Stimulated activated CD8-positive, alpha-beta memory T cell treated with anti-CD3 and anti-CD28 coated beads, Interleukin-4, amount 100 ng/mL, for 48 hours (primary cell): ENCODE measurements at places on chromosomes 2 and 18.

GRCh38 chr2:62265106-62265505, 69.2 kb downstream of the B3GNT2 start:
- no peak for DNase-seq

DNA sequence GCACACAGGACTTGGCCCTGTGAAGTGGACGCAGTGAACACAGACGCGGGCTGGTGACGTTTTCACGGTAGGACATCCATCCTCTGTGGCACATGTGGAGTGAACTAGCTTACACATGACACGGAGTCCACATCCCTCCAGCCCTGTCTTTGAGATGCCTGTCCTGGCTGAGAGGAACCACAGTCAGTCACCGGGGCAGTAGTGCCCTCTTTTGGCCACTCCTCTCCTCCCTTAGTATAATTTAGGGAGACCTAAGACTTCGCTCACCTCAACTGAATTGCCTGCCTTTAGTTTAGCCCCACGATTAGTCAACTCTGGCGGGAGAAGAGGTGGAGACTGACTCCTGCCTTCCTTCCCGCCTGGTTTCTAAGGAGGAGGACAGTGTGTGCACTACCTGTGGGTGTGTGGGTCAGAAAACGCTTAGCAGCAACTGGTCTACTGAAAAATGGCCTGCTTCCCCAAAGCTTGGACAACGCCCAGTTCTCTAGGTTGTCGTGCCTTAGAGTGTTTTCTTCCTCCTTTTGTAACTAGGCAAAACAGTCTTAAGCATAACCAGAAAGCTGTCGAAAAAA, 70.6 kb downstream of the MBP start:
- peak; percentile 39 for DNase-seq

GRCh38 chr2:107556038-107556627, 270.6 kb upstream of the RGPD4 start:
- DNase-seq: no peak

GRCh38 chr2:17228461-17228860, 289.8 kb downstream of the RAD51AP2 start:
- DNase-seq: no peak

- no peak for DNase-seq
These were observed 159.4 kb downstream of the TTC27 start for GRCh38 chr2:32787207-32787606.

DNA sequence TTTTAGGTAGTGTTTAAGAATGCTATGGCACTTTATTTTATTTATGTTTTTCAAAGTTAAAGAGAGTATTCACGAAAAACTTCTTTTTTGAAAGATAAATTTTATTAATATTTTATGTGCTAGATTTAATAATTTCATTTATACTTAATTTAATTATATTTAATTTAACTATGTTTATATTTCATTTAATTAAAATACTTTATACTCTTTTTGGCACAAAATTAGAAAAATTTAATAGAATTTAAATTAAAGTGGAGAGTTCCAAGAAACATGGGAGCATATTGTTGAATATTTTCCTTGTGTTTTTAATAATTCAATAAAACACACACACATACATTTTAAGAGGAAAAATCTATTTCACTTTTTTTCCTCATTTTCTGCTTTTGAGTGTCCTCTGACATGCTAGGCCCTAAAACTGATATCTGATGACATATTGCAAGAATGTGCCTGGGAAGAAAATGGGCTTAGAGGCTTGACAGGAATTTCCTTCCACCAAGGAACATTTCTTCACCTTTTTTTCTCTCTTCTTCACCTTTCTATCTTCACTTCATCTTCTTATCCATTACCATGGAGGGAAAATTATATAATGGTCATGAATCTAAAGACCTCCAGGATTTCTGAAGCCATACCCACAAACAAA, 15.4 kb downstream of the ARHGAP28 start:
- DNase-seq: no peak

- DNase-seq: no peak
These were observed 260.5 kb downstream of the CALCRL start for GRCh38 chr2:187187519-187187918.

DNA sequence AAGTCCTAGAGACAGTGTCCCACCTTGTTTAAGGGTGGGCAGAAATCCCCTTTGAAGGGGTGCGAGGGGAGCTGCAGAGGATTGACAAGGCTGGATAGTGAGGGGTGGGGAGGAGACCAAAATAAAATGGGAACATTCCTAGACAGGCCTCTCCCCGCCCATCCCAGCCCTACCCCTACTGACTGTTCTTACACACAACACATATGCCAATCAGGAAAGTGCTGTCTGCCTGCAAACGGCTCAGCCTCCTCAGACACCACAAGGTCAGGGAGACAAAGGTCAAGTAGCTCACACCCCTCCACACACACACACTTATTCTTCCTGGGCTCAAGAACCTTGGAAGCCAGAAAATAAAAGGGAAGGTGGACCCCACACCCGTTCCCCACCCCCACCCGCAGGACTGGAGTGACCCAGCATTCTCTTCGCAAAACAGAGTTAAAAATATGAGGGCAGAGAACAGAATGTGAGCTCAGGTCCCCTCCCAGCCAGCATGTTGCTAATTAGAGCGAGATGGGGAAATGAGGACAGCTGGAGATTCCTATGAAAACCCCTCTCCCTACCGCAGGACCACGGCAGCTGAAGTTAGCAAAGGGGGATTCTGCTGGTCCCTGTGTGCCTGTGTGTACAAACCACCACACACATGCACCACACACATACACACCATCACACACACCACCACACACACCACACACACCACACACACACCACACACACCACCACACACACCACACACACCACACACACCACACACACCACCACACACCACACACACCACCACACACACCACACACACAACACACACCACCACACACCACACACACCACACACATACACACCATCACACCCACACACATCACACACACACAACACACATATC, 197.8 kb downstream of the TNS1 start:
- DNase-seq: no peak

DNA sequence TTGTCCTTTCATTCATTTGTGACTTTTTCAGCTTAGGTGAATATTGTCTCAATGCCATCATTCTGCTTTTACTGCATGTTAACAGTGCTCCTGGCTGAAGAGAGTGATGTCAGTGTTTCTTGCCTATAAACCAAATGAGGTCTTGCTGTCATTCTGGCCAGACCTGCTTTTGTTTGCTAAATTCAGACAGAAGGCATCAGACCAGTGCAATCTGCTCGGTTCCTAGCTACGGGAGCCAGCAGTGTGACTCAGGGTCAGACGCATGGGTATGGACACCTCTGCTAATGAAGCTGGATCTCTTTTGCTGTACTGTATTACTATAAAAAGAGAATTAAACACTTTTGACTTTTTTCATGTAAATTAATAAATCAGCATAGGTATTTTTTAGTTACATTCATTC, 178.9 kb downstream of the TMEM182 start:
- no peak for DNase-seq

GRCh38 chr2:166625670-166626069, 131.6 kb upstream of the SCN7A start:
- DNase-seq: no peak

DNA sequence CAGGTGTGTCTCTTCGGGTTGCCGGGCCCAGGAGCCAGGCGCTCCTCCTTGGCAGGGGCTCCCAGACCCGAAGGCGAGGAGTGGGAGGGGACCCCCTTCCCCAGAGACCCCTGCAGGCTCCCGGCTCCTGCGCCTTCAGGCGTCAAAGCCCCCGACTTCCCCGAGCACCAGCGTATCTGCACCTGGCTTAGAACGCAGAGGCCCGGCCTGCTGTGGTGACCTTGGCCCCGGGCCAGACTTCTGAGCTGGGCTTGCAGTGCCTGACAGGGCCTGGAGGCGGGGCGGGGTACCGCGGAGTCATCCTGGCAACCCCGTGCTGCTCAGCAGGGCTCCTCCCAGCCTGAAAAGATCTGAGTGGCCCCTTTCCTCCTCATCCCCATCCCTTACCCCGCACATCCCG, 27.0 kb downstream of the SKA1 start:
- peak; percentile 39 for DNase-seq

GRCh38 chr2:84022810-84023431, 436.2 kb downstream of the SUCLG1 start:
- no peak for DNase-seq

DNA sequence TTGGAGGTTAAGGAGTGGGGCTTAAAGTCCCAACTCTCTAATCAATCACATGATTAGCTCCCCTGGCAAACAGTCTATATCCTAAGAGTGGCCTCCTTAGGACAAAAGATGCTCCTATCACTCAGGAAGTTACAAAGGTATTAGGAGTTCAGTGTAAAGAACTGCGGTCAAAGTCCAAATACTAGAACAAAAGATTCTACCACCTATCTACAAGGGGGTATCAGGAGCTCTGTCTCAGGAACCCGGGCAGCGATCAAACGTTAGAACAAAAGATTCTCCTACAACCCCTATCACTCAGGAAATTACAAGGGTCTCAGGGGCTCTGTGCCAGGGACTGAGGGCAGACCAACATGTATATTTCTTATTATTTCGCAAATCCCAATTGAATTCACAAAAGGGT, 58.0 kb downstream of the DTNB start:
- DNase-seq: no peak

- peak; percentile 62 for DNase-seq
These were observed 159.9 kb downstream of the LOXHD1 start for GRCh38 chr18:46497129-46497528.

DNA sequence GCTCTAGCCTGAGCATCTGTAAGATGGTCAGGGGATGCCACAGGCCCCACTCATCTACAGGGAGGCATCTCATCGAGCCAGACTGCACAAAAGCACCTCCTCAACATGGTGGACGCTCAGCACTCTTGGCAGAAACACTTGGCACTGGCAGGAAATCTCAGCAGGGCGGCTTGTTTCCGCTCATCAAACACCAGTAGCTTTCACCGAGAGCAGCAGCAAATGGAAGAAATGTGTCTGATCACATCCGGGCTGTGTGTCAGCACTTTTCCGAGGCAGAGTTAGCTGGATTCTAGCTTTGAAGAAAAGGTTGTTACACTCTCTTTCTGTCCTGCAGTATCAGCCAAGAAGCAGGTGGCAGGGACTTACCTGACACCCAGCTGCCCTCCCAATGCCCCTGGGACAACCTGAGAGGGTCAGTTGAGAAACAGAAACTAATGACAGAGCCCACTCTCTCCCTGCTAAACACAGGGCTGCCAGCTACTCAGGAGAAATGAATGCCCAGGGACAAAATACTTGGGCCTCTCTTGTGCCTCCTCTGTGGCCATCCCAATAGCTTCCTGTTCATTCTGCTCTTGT, 68.9 kb upstream of the FZD7 start:
- DNase-seq: no peak

DNA sequence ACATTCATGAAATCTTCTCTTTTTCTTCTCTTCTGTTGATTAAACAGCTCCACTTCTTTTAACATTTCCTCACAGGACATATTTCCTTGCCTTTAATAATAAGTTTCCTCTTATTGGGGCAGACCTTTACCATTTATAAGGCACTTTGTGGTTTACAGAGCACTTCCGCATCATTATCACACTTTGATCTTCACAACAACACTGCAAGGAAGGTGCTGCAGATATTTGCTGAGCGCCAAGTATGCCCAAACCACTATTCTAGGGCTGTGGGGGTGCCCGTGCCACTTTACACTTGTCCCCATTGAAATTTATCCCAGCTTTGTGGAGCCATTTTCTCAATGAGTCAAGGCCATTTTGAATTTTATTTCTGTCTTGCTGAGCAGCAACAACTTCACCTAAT, 246.6 kb downstream of the SS18 start:
- no peak for DNase-seq
